ENCODE measurements at places on chromosomes 3 and 15.

DNA sequence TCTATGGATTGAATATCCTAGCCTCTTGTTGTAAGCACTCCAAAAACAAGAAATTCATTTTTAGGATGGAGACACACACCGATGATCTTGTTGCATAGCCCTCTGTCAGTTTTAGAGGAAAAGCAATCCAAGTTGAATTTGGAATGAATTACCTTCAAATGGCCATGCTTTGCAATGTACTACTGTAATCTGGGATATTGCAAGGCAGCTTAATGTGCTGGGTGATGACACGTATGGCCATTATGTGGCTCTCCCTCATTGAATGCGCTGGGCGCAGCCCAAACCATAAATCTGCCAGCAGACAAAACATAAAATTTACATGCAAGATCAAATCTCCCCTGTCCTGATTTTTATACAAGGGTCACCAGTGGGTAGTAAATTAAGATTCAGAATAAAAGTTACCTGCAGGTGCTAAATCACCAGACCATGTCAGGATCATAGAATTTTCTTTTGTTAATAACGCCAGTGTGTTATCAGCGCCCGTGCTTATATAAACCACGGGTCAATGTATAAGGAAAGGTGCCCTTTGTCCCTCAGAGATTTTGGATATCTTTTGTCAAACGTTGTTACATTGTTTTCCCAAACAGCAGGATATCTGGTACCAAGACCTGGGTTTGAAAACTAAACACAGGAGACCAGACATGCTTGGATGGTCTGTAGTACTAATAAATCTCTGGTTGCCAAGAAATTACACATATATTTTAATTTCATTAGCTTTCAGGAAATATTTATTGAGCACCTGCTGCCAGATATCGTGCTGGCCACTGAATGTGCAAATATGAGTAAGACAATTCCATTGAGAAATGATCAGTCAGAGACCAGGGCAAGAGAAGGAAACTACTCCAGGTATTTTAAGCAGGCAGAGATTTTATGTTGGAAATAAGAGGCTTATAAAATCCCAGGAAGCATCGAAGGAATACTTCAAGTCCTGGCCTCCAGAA lies 237.1 kb downstream of the EBLN2 start:
- no peak for DNase-seq

GRCh38 chr3:144915202-144915601 lies 943.6 kb downstream of the DIPK2A start:
- no peak for DNase-seq

DNA sequence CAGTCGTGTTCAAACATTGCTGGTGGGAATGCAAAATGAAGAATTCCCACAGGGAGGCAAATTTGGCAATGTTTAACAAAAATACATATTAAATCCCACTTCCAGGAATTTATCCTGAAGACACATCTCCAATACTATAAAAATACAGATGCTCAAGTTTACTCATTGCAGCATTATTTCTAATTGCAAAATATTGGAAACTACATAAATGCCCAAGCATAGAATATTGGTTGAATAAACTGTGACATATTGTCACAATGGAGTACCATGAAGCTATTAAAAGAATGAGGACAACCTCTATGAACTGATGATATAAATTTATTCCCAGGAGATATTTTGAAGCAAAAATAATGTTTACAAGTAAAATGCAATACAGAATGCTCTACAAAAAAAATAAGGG lies 49.7 kb upstream of the UBE2E2 start:
- no peak for DNase-seq

DNA sequence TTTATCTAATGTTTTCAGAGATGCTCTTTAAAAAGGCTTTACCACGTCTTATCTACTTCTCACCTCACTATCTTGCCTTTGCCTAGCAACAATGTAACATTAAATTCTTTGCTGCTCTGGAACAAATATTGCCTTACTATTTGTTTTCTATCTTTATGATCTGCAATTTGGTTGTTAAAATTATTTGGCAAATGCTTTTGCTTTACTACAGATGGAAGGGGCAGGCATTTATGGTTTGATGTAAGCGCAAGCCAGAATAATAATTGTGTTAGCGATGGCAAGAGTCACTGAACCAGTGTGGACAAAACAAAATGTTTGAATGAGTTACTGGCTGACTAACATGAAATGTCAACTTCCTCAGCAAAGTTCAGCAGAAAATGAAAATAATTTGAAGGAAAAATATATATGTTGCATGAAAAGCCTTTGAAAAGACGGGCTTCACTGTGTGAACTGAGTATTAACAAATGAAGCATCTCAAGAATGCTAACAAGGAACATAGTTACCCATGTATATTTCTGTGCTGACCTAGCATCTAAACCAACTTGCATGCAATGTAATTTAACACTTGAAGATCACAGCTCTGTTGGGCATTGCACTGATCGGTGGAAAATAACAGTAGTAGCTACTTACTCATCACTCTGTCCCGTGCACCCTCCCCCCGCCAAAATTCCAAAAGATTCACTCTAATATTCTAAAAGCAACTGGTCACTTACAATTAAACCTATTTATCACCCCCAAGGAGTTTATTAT lies 454.0 kb upstream of the ARHGEF26 start:
- no peak for DNase-seq

DNA sequence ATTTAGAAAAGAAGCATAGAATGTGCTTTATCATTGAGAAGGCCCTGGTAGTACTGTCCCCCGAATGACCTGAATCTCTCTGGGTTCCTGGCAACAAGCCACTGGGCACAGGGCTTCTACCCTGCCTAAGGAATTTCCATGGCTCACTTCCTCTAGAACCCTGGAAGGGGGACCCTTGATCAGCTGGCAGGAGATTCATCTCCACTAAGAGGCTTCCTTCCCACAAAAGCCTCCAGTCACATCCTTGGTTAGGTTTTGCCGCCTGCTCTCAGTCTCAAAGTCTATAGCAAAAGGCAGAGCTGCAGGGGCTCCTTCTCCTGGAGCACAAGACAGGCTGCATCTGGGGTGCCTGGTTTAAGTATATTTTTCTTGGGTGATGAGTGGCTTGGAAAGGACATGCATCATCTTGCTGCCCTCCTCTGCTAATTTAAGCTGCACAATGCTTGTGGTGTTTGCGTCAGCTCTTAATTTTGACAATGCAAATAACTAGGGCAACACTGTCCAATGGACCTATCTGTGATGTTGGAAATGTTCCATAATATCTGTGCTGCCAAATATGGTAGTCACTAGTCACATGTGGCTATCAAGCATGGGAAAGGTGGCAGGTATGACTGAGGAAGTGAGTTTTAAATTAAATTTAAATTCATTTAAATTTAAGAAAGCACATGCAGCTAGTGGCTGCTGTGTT lies 33.4 kb upstream of the RARRES1 start:
- no peak for DNase-seq

GRCh38 chr3:182519569-182519968 lies 273.7 kb upstream of the ATP11B start:
- DNase-seq, result no peak

DNA sequence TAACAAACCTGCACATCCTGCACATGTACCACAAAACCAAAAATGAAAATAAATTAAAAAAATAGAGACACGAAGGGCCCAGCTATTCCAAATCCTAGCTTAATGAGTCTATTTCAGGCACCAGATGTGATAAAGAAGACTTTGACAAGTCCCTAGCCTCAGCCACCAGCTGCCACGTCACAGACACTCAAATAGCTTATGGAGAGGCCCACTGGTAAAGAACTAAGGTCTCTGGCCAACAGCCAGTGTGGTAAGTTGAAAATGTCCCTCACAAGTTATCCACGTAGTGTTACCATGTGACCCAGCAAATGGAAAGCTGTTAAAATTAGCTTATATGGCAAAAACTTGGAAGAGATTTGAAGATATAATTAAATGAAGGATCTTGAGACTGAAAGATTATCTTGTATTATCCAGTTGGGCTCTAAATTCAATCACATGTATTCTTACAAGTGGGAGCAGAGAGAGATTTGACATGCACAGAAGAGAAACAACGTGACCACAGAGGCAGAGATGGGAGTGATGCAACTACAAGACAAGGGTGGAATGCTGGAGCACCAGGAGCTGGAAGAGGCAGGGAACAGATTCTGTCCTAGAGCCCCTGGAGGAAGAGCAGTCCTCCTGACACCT lies 10.9 kb downstream of the ACSBG1 start:
- no peak for DNase-seq

DNA sequence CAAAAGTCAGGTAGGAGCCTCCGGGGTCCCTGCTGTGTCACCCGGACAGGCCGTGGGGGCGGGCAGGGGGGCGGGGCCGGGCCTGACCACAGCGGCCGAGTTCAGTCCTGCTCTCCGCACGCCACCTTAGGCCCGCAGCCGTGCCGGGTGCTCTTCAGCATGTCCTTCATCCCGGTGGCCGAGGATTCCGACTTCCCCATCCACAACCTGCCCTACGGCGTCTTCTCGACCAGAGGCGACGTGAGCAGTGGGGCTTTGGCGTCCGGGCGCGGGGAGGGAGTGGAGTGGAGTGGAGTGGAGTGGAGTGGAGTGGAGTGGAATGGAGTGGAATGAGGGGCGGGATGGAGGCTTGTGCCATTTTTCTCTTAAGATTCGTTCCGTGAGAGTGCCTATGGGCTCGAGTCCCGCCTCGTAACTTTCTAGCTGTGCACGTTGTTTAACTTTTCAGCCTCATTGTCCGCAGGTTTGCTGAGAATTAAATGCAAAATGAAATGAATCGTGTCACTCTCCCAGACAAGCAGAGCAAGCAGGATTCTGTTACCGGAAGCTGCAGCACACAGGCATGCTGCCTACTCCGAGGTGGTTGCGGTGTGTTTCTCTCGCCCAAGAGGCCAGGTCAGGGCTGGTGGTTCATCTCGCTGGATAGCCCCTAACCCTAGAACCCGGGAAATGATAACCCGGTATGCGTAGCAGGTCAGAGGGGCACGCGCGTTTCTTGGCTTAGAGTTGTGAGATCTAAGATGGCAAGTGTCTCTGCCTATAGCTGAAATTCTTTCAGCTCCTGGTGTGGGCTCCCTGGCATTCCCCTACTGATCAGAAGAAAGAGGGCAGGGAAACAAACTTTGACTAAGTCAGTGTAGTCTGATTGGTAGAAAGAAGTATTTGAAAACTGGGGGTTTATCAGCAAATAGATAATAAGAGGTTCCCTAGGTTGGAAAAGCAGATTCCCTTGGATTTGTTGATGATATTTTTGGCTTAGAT lies at the start of gene FAH:
Gene FAH, plus strand, starts transcription at position 104 of the 981 bp plus-strand sequence. Its CDS starts 56 bp downstream, at position 160.
- peak; percentile 22 for DNase-seq

- DNase-seq, result no peak
These were observed 19.8 kb downstream of the TYRO3 start for GRCh38 chr15:41578736-41579383.

GRCh38 chr15:58748852-58749531 lies 515 bp downstream of the ADAM10 start:
- peak; percentile 33 for DNase-seq
